ENCODE measurements at places on chromosomes 2 and 18.
A peak's percentile ranks its signal among the peaks of the same experiment; 100 is the strongest.

DNA sequence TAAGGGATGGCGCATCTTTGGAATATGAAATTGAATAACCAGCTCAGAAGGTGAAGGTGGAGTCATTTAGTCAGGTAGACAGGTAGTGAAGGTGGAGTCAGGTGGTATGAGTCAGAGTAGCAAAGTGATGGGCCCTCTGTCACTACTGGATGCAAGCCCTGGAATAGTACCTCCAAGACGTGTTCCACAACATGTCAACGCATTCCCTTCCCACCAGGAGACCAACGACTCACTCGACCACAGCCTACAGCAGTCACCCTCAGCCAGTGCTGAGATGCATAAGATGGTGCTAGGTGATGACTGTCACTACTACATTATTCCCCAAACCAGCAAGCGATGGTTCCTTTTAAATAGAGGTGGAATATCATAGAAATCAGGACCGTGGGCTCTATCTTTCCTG lies 6.8 kb downstream of the CPLX4 start:
- no peak for DNase-seq

DNA sequence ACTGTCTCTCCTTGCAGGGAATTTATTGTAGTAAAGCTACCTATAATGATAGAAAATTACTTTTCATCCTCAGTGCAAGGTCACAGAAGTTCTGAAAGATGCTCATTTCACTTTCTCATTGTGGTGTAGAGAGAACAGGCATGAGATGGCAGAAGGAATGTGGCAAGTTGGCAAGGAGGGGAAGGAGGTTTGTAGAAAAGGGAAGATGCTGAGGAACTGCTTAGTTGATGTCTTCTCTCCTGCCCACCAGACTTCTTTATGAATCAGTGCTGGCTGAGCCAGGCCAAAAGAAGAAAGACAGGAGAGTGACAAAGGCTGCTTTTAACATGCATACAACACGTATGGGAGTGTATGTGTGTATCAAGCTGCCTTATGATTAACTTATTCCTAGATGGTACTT lies 164.4 kb downstream of the PRPF40A start:
- peak; percentile 26 for DNase-seq

- DNase-seq: no peak
These were observed 130.9 kb upstream of the RND3 start for GRCh38 chr2:150618245-150618895.

DNA sequence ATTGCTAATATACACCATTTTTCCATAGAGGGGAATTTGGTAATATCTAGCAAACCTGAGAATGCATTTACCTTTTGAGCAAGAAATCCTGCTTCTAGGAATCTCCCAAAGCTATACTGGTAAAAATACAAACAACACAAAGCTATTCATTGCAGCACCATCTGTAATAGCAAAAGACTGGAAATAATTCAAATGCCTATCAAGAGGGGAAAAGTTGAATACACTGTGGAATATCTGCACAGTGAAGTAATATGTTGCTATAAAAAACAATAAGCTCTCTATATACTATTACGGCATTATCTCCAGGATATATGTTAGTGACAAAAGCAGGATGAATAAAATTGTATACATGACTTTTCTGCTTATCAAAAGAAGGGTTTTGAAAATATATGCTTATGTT lies 112.3 kb upstream of the CHAC2 start:
- no peak for DNase-seq

DNA sequence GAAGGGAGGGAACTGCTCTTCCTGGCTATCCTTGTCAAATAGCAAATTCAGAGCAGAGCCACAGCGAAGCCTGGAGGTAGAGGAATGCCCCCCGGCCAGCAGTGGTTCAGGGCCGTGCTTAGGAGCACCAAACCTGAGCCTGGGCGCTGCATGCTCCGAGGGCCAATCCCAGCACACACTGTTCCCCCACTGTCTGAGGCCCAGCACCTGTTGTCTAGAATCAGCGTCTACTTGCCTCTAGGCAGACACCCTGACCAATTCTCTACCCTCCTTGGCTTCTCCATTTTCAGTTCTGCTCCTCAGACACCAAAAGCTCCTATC lies 177.6 kb upstream of the PKDCC start:
- DNase-seq: no peak

DNA sequence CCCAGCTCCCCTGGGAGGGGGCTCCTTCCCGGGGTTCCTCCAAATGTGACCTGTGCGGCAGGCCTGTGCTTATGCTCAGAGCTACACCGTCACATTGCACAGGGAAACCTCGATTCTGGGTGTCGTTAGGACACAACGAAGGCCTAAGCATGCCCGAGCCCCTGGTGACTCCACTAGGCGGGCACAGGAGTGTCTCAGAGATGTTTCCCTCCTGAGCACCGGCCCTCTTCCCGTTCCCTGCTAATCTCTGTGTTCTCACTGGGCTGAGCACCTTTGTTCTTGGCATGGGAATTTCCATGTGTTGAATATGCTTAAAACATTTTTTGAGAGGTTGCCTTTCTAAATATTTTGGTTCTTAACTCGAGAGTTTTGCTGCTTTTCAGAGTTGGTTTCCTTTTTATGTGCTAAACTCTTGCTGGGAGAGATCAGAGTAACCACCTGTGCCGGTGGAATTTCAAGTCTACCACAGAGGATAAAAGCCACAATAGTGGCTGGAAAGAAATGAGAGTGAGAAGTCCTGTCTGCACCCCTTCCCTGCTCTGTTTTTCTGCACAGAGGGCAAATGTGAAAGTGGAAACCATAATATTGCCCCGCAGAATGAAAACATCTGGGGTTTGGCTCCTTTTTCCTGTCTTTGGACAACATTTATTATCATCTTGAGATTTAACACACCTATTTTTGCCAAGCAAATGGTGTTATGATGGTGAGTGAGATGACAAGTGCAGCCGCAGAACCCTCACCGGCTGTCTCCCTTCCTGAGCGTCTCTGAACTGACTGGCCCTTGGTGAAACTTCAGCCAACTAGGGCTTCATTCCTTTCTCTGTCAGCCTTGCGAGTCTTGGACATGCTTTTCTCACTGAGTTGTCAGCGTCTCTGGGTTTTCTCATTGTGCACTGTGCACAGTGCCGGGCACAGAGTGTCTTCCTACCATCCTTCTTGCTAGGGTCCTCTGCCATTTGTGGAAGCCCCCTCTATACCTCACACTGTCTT lies 154.1 kb downstream of the VAPA start:
- DNase-seq: no peak

DNA sequence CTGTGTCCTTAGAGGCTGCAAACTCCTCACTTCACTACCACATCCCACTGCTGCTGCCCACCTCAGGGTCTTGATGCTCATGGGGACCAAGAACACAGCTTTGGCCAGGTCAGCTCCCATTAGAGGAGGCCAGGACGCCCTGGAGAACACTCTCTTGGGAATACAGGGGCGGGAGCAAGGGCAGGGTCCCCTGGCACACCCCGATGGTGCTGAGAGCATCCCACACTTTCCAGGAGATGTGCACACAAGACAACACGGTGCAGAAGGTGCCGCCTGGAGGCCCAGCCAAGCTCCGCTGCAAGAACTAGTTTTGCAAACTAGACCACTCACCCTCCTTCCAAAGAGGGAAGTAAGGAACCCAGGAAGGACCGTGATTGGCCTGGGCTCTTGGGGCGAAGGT lies 304.4 kb upstream of the SALL3 start:
- DNase-seq: no peak

- DNase-seq: no peak
These were observed 72.6 kb upstream of the ZNF532 start for GRCh38 chr18:58792086-58792485.

DNA sequence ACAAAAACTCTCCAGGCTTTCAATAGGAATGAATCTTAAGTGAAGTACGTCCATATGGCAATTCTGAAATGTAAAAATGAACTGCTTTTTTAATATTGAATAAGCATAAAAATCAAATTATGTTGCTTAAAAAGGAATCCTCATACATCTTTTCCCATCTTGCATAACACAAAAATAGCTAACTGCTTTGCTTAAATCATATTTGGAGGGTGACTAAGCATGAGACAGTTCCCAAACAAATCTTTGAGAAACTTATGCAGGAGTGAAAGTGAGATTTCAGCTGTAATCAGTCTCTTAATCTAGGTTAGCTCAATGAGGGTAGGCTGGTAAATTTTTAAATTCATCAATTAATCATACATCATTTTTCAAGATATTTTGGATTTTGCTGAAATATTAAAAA lies 111.5 kb downstream of the MBD5 start:
- no peak for DNase-seq

- DNase-seq: peak; percentile 66
These were observed 1.3 kb upstream of the ZNF516 start for GRCh38 chr18:76496194-76496890.

- DNase-seq: no peak
These were observed 124.6 kb downstream of the NCK2 start for GRCh38 chr2:105869341-105869740.

GRCh38 chr2:226427538-226428307 lies 371.9 kb downstream of the IRS1 start:
- no peak for DNase-seq

DNA sequence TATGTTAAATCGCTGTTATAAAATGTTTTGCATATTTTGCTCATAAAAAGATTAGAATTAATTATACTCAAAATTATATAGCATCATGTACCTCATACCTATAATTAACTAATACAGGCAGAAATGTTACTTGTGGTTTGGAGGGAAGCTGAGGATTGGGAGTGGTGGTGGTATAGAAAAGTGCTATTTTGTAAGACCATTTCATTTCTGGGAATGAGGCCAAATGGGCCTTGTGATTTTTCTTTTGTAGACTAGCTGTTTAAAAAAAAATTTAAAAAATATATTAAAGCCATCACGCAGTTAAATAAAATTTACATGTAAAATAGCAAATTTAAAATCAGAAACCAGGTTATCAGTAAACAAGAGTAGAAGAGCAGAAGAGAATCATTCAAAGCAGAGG lies 560.8 kb upstream of the FAM98A start:
- DNase-seq: no peak

DNA sequence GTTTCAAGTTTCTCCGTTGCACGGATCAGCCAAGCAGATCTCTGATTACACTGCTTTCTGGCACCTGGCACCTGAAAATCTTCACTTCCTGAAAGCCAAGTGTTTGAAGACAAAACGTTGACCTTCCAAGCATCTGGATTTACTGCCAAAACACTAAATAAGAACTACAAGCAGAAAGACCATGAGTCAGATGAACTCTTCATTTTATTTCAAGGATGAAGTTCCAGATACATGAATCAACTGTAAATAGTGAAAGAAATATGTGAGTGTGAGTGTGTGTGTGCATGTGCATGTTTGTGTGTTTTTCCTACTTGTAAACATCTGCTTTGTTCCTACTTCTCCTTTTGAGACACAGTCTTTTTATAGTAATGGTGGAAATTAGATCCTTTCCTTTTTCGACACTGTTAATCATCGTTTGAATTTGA lies 60.0 kb upstream of the DTNA start:
- DNase-seq: no peak

- DNase-seq: no peak
These were observed 247.1 kb upstream of the UBE2E3 start for GRCh38 chr2:180733330-180733729.

DNA sequence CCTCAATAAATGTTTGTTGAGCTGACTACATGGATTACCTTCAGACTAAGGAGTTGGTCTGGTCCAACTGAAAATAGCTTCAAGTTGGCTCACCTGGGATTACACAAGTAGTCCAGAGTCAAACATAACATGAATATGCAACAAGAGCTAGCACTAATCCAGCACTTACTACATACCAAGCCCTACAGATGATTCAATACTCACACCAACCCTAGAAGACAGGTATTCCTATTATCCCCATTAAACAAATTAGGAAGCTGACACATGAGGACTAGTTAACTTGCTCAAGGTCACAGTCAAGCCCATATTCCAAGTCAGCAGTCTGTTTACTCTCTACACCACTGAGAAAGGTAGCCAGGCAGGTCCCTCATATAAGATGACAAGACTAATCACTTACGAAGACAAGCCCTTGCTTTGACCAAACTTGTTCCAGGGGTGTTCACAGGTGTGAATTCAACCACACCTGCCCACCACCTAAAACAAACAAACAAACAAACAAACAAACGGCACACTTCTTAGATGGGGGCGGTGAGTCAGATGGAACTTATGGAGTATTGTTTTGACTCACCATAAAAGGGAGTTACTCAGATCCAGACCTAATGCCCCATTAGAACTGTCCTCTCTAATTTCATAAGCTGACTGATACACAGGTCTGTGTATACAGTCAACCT lies 29.1 kb downstream of the TMEM131 start:
- no peak for DNase-seq

- no peak for DNase-seq
These were observed 319.9 kb upstream of the SALL3 start for GRCh38 chr18:78659748-78660147.

GRCh38 chr2:71603851-71604725 lies 150.7 kb downstream of the DYSF start:
- DNase-seq: no peak

DNA sequence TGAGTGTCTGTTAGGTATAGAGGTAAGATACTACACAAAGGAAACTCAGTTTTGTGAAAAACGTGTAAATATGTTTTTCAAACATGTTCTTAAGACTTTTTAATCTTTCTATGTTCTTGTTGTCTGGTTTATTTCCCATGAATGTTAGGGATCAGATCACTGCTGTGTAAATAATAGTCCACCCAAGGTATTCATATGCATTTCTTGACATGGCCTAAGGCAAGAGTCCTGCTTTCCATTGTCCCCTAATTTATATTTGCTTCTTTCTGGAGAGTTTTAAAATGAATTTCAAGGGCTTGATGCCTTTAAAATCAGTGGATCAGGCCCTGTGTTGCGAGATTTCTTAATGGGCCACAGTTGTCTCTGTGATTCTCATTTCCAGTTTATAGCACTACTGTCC lies 28.9 kb downstream of the CRIM1 start:
- no peak for DNase-seq

- no peak for DNase-seq
These were observed 131.0 kb downstream of the SETBP1 start for GRCh38 chr18:44811572-44812125.

DNA sequence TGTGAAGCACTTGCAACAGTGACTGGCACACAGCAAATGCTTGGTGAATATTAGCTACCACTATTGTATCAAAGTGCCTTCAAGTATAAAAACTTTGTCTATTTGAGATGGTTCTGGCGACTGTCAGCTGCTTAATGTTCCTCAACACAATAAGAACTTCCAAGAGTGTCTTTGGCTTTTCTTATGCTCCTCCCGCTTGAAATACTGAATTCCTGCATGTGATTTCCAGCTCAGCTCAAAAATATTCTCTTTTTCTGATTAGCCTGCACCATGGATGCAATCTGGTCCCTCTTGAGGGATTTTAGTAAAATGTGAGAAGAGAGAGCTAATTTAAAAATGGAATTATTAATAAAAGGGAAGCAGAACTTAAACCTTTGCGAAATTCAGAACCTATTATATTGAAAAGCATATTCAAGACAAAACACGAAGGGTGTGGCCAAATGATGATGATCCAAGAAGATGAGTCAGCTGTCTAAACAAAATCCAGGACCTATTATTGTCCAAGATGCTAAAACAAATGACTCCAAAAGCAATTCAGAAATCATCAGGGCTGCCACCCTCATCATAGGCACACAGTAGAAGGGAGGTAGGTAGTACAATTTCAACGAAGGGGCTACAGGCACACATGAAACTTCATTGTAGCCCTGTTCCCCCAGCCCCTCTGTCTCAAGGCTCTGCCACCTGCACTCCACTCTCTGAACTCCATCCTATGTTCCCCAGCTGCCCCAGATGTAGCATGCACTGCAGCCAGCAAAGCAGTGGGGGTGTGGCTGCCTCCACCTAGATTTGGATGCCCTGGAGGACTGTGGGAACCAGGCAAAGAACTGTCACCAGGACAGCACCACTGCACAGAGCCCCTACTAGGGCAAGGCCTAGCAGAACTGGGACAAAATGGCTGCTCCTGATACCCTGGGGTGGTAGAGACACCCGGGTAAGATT lies 190.1 kb downstream of the ZNF385B start:
- DNase-seq: no peak
